ENCODE measurements at places on chromosomes 11 and 22. TPM values are rescaled to one million over a fixed set of nuclear protein-coding genes. Genes with fewer than 3 reads are reported as not detected.

DNA sequence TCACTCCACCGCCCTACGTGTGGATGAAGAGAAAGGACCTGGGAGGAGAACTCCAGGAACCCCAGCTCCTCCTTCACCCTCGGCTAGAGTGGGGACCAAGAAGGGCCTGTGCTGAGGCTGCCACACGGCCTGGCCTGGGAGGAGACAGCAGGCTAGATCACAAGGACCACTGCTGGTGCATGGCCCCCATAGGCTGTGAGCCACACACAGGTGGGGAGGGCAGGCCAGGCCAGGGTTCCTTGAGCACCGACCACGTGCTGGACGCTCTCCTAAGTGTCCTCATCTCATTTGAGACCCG lies 1392.4 kb downstream of the TBC1D22A start:
- no peak for DNase-seq

DNA sequence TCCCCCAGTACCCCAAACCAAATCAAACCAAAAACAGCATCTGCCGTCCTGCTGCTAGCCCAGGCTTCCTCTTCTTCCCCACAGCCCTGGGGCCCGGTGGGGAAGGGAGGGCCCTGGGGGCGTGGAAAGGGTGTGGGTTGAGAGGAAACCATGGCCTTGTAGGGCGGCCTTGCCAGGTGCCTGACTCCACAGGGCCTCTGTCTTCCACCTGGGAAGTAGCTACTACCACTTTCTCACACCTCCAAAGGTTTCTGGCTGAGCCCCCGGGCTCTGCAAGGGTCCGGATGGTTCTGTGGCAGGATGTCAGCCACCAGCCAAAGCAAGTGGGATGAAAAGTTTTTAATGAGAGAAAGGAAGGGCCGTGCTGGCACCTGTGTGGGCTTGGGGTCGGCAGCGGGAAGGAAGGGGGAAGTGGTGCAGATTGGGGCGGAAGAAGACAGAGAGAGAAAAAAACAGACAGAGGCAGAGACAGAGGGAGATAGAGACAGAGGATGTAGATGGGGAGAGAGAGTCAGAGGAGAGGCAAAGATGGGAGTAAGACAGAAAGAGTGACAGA lies 10.5 kb downstream of the TPST2 start:
- DNase-seq: peak; percentile 70

DNA sequence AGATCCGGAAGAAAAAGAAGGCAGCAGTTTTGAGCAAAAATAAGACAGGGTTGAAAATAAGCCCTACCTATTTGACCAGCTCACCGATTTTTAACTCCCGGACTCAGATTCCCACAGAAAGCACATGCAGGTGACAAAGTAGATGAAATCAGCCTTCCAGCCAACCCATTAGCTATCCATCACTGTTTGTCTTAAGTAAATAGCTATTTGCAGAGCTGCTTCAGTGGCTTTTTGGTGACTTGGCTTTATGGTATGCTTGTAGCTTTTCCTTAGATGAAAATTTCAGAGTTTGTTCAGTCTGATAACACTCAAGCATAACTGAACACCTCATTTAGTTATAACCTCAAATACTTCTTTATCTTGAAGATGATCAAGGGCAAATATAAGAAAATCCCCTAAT lies 192.6 kb downstream of the HIPK3 start:
- no peak for DNase-seq

Gene ACR
- total RNA-seq: not detected

Gene CCDC81
- 0.79 TPM for total RNA-seq

Gene MMP7
- not detected for total RNA-seq

Gene GVQW3
- 3.7 TPM for total RNA-seq

Measured in activated CD4-positive, alpha-beta T cell treated with anti-CD3 and anti-CD28 coated beads for 36 hours (primary cell).